ENCODE measurements at places on chromosomes 3 and 15. TPM values are rescaled to one million over a fixed set of nuclear protein-coding genes. Genes with fewer than 3 reads are reported as not detected.

Gene PLS1
- 9.0 TPM for total RNA-seq

Gene SLC22A14
- not detected for total RNA-seq

Gene SLC38A3
- total RNA-seq, result 0.27 TPM

Gene C2CD4A
- not detected for total RNA-seq

Gene TMC3
- total RNA-seq, result not detected

Gene PCOLCE2
- total RNA-seq, result 1.0 TPM

Gene PODXL2
- total RNA-seq, result 39.6 TPM

Gene CP
- 0.75 TPM for total RNA-seq

Gene HCN4
- total RNA-seq, result not detected

Gene LMOD3
- total RNA-seq, result not detected

Measured in K562 (cell line).